ENCODE measurements at places on chromosomes 2 and 18.

DNA sequence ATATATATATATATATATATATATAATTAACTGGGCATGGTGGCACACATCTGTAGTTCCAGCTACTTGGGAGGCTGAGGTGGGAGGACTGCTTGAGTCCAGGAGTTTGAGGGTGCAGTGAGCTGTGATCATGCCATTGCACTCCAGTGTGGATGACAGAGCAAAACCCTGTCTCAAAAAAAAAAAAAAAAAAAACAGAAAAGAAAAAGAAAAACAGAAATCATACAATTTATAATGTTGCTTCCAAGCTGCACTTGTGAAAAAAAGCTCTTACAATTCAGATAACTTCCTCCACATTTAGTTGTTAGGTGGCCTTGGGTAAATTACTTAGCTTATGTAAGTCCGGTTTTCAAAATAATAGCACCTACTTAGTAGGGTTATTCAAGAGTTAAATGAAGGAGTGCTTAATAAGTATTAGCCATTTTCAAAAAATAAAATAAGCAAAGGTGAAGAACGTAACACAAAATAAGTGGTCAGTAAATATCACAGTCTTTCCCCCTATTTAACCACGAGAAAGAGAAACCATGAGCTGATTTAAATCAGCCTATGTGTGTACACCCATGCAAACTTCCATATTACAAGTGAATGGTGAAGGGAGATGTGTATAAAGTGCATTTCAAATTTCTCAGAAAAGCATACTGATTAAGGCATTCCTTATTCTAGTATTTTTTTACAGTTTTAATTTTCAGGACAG is 2.3 kb downstream of the WIPF1 start:
- DNase-seq, result no peak

DNA sequence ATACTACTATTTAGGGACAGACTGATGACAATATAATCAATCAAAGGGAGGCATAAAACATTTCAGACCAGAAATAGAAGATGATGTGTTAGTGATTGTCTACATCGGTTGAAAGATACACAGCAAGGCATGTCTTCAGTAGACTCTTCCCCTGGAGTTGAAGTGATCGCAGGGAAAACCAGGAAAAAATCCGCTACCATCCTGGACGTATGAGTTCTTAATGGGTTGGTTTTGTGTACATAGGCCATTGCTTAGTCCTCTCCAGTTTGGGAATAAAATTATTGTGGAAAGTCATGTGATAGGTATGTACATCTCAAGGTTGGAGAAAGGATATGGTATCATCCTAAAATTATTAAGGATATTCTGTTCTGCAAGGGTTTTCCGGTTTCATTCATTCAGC is 4.3 kb downstream of the APCDD1 start:
- DNase-seq, result no peak

GRCh38 chr2:620004-620403 is 57.2 kb downstream of the TMEM18 start:
- no peak for DNase-seq

DNA sequence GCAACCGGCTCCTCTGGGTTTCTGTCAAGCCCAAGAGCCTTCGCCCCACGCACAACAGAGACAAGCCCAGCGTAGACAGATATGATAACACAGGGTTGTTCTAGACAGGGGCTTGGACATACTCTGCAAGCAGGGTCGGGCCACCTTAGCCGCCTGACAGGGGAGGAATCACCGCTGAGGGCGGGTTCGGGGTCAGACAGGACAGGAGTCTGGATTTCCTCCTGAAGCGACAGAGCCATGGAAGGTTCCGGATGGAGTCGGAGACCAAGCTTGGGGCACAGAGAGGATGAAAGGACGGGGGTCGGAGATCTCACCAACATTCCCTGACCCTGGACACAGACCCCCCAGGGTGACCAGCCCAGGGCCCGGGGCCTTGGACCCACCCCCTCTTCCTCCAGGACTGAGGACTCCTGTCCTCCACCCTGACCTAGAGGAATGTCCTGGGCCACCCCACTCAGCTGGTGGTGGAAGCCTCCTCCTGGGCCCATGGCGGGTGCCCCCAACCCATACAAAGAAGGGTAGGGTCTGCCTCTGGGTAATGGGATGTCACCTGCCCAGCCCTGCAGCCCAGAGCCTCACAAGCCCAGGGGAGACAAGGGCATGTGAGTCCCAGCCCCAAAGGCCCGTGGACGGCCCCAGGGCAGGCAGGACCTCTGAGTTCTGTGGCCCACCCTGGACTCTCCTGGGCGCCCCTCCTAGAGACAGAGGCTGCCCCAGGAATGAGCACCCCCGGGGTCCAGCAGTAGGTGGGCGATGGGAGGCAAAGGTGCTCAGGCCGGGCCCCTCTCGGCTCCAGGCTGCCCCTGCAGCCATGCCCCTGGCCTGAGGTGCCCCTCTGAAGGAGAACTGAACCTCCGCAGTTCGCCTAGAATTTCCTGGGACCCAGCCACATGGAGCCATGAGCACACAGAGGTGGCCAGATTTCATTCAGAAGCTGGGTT is 44.1 kb upstream of the GPC1 start:
- no peak for DNase-seq

DNA sequence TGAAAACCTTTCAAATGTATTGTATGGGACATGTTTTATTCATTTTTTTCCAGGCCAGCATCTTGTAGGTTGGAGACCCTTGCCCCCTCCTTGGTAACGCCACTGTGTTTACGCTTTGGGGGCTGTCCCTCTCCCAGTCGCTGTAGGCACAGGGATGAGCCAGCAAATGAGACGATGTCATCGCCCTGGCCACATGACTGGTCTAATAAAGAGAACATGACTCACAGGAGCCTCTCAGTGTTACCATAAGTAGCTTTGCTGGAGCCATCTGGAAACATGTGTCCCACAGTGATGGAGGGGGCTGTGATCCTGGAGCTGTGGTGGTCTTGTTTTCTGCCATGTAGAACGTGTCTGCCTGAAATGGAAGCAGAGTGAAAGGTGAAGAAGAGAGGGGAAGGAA is 78.9 kb downstream of the CD8B2 start:
- peak; percentile 15 for DNase-seq

DNA sequence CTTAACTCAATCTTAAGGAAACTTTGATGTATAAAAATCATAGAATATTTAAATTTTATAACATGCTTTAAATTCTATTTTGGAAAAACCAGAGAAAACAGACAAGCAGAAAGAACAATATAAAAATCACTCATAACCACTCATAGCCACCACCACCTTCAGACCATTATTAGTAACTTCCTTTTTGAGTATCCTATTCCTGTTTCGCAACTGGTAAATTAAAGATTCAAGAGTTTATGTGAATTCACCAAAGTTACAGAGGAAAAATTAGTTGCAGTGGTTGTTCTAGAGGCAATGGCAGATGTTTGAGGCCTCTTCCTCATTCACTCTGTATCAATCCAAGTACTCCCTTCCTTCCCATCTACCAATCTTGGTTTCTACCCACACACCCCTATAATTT is 49.3 kb upstream of the PROKR1 start:
- DNase-seq, result no peak

- no peak for DNase-seq
Measured at GRCh38 chr2:65380255-65380654, 52.1 kb downstream of the SPRED2 start.

- DNase-seq, result no peak
Measured at GRCh38 chr18:57134618-57135135, 12.2 kb upstream of the BOD1L2 start.
